Neuronal stem cell (in vitro differentiated cells): ENCODE measurements at places on chromosomes 1 and 21.

GRCh38 chr1:64513545-64513944 is 43.6 kb downstream of the CACHD1 start:
- no peak for DNase-seq

GRCh38 chr1:232578651-232579195 is 51.2 kb downstream of the SIPA1L2 start:
- no peak for DNase-seq

- no peak for DNase-seq
Observed at GRCh38 chr1:241848686-241849344, 811 bp downstream of the EXO1 start.

GRCh38 chr1:76190749-76191424 is 116.3 kb downstream of the ST6GALNAC3 start:
- DNase-seq = no peak

- no peak for DNase-seq
Observed at GRCh38 chr21:24045775-24046215, 1561.5 kb downstream of the MRPL39 start.
